Hepatic stellate cell (primary cell): ENCODE measurements at places on chromosomes 6 and 20.

- DNase-seq = no peak
These were observed 1034.9 kb downstream of the EYS start for GRCh38 chr6:64672131-64672530.

GRCh38 chr20:31815408-31816188, 3.6 kb upstream of the MYLK2 start:
- DNase-seq = no peak

GRCh38 chr6:82740072-82740471, 325.6 kb downstream of the UBE3D start:
- no peak for DNase-seq

DNA sequence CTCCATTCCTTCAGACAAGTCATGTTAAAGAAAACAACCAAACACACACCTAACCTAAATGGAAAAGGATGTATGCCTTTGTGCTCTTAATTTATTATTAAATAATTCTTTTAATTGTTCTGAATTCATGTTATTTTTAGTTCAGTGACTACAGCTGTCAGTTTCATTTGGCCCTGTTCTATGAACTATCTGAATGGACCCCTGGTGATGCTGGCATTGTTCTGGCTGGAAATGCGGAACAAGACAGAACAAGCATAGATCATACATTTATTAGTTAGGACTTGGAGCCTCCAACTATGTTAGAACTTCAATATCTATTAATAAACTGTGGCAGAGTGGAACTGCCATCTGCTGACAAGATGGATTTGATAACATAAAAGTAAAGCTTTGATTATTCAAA, 5.7 kb downstream of the MAP3K7 start:
- no peak for DNase-seq

DNA sequence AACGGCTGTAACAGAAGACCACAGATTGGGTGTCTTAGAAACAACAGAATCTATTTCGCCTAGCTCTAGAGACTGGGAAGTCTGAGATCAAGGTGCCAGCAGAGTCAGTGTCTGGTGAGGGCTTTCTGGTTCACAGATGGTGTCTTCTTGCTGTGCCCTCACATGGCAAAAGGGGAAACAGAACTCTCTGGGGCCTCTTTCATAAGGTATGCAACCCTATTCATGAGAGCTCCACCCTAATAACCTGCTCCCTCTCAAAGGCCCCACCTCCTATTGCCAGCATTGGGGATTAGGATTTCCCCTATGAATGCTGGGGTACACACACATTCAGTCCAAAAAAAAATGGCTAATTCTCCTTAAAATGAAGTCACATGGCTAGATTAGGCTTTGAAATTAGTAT, 10.0 kb downstream of the TXNDC5 start:
- DNase-seq = no peak
